ENCODE measurements at places on chromosomes 11 and 22.

GRCh38 chr11:72821920-72822799, 7.9 kb downstream of the ATG16L2 start:
- peak; percentile 90 for DNase-seq

- no peak for DNase-seq
Measured at GRCh38 chr22:49918911-49919881, 762 bp downstream of the CRELD2 start.

DNA sequence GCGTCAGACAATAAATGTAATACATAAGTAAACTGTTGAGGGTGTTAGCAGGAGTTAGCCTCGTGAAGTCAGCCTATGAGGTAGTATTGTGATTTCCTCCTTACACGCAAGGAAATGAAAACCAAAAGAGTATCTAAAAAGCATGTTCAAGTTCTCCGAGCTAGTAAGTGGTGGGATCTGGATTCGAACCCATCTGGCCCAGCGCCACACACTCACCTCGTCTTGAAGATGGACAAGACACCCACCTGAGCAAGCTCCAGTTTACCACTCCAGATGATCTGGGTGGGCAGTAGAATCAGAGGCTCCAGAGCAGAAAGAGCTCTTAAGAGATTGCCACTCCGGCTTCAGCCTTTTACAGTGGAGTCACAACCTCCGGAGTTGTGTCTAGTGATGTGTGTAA, 140.3 kb downstream of the PKNOX2 start:
- DNase-seq: no peak

DNA sequence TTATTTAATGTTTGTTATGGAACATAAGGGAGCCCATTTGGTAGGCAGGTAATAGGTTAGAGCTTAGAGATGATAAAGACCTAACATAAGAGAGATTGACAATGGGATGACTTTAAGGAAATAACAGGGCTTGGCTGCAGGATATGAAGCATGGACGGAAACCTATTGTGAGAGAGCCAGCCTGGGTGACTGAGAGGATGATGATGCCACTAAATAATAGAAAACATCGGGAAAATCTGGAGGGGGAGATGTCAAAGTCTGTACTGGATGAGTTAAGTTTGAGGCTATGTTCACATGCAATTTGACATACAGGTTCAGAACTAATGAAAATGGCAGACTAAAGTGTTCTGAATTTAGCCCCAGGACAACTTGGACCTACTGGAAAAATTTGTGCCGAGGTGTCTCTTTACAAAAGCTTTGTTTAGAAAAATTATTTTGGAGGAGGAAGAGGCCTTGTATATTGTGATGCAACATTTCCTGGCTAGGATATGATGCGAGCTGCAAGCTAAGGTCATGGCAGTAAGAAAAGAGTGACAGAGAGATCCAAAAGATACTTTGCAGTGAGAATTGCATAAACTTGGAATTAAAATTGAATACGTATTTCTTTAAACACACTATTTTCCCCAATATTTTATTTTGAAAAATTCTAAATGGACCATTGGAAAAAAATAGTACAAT, 339.3 kb upstream of the PLET1 start:
- DNase-seq: no peak

- DNase-seq: no peak
Measured at GRCh38 chr22:48198489-48199459, 1436.3 kb downstream of the TBC1D22A start.

DNA sequence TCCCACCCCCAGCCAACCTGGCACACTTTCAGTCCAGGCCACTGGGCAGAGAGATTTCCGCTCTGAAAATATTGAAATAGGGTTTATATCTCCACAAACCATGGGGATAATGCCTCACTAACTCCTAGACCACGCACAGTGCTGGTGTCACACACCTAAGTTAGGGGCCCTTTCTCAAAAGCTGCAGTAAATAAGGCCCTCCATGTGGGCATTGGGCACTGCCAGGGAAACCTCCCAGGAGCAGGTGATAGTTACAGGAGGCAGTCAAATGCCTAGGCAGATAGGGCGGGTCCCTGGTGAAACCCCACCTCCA, 3.1 kb upstream of the IL10RA start:
- DNase-seq: no peak

DNA sequence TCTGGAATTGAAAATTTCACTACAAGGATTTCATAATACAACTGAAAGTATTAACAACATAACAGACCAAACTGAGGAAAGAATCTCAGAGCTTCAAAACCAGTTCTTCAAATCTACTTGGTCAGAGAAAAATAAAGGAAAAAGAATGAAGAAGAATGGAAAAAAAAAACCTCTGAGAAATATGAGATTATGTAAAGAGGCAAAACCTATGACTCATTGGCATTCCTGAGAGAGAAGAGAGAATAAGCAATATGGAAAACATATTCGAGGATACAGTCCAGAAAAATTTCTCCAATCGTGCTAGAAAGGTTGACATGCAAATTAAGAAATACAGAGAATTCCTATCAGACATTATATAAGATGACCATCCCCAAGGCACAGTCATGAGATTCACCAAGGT, 23.4 kb upstream of the GPR83 start:
- DNase-seq: peak; percentile 58

DNA sequence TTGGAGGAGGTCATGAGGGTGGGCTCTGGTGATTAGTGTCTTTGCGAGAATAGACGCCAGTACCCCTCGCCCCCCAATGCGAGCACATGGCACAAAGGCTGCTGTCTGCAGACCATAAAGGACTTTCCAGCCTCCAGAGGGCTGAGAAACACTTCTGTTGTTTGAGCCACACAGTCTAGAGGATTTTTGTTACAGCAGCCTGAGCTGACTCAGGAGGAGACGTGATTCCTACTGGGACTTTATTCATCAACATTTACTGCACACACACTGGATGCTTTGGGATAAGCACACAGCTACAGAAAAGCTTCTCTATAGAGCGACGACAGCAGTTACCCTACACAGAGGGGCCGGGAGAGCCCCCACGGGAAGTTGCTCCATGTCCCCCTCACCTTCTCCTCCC, 345.0 kb downstream of the CTTN start:
- no peak for DNase-seq

DNA sequence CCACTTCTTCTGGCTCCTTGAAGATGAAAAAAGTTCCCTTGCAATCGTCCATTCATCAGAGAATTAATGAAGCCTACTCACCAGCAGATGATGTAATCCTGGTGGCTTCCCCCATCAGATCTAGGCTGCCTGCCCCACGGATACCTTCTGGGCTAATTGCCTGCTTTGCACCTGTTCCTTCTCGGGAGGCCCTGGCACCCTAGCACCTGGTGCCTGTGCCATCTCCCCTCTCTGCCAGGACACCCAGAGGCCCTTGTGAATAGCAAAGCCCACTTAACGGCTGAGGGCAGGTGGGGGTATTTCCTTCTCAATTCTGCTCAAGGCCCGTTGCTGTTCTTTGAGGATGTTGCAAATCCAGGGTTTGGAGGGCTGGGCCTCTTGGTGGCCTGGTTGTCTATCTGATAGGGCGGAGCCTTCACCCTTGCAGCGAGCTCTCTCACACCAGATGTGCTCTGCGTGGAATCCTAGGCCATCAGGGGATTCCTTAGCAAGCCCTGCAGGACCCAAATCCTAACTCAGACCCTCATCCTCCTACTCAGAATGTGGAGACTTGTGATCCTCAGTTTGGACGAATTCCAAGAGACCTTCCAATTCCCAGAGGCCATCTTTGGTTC, at the start of gene LMO2:
LMO2 (minus strand) TSS at position 363 of the 614 bp plus-strand sequence. CDS start 22,360 bp downstream, outside the sequence.
- no peak for DNase-seq

DNA sequence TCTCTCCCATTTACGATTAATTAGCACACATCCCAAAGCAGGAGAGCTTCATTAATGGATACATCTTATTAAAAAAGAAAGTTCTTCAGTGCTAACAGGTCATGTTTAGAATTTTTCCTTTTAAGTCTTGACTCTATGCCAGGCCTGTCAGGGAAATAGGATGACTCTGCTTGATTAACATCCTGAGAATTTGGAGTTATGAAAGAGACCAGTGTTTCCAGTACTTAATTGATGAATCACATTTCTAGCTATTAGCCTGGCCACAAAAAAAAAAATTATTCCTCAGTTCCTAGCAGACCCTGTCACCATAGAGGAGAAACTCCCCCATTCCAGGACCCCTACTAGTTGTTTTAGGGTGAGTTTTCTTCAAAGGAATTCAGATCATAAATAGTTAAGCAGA, 23.6 kb upstream of the ME3 start:
- DNase-seq: peak; percentile 97

DNA sequence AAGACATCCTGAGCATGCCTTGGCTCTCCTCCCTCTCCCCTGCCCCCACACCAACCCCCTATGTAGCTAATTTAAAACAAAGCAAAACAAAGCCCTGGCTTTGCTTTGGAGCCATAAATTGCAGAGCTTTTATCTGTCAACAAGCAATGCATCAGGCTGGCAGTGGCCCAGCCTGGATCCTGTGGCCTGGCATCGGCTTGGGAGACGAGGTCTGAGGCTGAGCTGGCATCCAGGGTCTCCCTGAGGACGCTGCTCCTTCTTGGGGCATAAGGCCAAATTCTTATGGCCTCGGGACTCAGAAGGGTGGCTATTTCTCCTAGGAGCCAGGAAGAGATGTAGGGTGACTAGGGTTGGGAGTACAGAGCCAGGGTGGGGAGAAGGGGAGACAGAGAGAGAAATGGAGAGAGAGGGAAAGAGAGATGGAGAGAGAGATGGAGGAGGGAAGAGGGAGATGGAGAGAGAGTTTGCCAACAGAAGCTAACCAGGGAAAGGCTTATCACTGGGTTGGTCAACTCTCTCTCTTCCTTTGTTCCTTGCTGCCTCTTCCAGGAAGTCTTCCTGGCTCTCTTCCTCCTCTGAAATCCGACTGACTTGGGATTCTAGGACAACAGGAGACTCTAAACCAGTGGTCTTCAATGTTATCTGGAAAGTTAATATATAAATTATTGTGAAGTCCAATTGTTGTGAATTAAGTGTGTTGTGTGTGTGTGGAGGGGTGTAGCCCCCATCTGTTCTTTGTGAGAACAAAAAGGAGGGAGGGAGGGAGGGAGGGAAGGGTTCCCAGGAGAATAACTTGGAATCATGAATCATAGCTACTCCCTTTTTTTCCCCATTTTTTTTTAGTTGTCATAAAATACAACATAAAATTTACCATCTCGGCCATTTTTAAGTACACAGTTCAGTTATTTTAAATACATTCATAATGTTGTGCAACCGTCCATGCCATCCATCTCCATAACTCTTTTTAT, 29.1 kb downstream of the TSPAN18 start:
- no peak for DNase-seq

GRCh38 chr11:100769617-100770016, 82.5 kb downstream of the ARHGAP42 start:
- no peak for DNase-seq

DNA sequence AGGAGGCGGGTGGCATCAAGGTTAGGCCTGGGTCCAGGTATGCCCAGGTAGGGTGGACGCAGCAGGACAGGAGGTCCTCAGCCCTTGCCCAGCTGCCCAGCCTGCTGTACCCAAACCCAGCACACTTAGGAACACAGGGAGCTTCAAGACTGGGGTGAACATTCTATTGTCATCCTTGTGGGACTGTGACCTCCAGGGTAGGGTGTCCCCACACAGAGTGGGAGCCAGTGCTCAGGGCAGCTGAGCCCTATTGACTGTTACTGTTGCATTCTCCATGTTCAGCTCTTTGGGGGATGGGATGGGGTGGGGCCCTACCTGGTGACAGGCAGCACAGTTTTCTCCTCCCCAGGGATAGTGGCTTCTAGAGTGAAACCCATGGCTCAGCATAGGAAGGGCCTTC, 106.0 kb downstream of the BCR start:
- no peak for DNase-seq

DNA sequence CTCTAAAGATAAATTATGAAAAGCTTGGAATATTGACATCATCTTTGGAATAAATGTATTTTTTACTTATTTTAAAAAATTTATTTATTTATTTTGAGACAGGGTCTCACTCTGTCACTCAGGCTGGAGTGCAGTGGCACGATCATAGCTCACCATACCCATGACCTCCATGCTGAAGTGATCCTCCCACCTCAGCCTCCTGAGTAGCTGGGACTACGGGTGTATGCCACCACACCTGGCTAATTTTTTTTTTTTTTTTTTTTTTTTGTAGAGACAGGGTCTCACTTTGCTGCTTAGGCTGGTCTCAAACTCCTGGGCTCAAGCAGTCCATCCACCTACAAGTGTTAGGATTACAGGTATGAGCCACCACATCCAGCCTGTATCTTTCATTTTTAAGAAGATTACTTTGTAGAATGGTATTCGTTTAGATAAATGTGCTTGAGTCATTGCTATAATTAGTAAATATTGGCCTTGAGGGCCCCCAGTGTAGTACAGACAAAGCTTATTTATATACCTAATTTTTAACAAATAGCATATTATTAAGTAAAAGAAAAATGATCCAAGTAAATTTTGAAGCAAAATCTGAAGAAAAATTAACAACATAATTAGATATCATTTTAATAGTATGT, 8.5 kb downstream of the SWAP70 start:
- no peak for DNase-seq

DNA sequence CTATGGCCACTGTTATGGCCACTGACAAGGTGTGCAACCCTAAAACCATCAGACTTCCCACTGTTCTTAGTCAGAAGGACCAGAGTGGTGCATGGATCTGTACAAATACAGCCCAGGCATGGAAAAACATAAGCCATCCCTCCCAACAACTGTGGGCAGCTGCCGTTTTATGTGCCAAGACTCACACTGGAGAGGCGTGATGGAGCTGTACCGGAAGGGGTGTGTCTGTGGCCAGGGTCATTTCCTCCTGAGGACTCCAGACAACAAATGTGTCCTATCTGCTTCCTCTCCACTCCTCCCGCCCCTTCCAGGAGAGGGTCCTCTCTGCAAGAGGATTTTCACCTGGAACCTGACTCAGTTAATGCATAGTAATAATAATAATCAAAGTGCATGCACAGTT, 29.5 kb downstream of the KCNJ1 start:
- DNase-seq: no peak

DNA sequence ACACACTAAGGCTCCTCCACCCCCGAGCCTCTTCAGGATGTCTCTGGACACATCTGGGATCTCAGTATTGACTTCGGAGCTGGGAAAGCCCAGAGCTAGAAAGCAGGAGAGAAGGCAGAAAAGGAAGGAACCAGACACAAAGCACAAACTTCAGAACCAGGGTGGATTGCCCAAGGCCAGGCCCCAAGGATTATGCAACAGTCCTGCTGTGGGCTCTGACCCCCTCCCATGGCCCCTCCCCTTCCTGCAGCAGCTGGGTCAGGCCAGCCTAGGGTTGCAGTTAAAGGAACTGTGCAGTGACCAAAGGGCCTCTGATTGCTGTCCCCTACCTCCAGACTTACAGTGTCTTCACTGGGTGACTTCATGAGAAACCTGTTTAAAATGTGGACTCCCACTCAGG, 5.3 kb downstream of the KCNE3 start:
- peak; percentile 78 for DNase-seq
